ENCODE measurements at places on chromosomes 4 and X.

- no peak for DNase-seq
These were observed 15.2 kb downstream of the FHDC1 start for GRCh38 chr4:152951348-152951747.

GRCh38 chr4:184174571-184175488, 42.8 kb downstream of the ENPP6 start:
- DNase-seq, result no peak

DNA sequence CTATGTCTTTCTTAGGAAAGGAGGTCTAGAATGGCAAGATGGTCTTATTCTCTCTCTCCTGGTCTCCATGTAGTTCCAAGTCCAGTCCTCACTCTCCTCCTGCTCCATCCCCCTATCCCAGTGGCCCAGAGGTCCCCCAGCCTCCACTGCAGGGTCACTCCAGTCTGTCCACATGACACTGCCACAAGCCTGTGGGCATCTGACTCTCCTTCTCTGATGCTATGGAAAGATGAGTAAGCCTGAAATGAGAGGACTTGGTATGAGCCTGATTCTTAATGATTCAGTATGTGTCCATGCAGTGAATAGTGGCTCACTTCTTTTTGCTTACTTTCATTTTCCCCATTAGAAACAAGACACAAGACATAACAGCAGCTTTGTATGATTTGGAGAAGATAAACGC, 516.8 kb upstream of the ADGRL3 start:
- DNase-seq, result no peak

- no peak for DNase-seq
These were observed 5.7 kb downstream of the HSD17B13 start for GRCh38 chr4:87316961-87317360.

- DNase-seq, result no peak
These were observed 7.1 kb downstream of the MAOA start for GRCh38 chrX:43663173-43663572.

- DNase-seq, result no peak
These were observed 86.6 kb upstream of the TMEM150C start for GRCh38 chr4:82648356-82648755.

Measured in activated T-cell treated with anti-CD3 and anti-CD28 coated beads for 48 hours (primary cell).